ENCODE measurements at places on chromosomes 13 and 19.

- DNase-seq: no peak
Measured at GRCh38 chr13:89470901-89471300, 1799.7 kb downstream of the SLITRK5 start.

DNA sequence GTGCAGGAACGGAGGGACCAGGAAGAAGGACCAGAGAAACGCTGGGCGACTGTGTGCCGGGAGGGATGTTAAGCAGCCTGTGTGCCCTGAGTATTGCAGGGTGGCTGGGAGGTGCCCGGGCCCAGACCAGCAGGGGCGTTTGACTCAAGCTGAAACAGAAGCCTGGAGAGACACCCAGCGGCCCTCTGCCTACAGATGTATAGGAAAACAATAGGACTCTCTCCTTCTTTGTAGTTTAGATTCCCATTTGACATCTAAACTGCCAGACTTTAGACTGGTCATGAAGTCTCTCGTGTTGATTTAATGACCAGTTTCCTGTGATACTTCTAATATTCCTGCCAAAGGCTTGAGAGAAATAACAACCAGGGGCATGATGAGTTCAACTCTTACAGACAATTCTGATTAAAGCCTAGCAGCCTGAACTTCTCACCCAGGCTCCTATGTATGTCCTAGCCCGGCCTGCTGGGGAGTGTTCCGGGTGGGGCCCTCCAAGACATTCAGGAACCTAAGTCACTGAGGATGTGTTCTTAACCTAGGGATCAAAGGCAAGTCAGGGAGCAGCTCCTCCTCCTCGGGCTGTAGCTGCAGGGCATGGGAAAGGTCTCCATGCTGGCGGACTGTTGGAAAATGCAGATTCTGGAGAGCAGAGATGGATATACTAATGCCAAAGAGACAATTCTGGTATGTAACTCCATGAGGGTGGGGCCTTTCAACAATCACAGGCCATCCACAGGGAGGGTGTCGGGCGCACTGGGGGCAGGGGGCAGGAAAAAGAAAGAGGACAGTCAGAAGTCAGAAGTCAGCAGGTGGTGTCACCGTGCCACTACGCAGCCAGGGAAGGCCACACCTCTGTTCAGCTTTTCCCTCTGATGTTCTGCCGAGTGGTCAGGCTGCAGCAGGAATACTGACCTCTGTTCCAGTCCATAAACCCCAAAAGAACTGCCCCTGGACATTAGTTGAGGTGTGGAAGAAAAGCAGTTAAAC is 131.8 kb downstream of the STARD13 start:
- no peak for DNase-seq

DNA sequence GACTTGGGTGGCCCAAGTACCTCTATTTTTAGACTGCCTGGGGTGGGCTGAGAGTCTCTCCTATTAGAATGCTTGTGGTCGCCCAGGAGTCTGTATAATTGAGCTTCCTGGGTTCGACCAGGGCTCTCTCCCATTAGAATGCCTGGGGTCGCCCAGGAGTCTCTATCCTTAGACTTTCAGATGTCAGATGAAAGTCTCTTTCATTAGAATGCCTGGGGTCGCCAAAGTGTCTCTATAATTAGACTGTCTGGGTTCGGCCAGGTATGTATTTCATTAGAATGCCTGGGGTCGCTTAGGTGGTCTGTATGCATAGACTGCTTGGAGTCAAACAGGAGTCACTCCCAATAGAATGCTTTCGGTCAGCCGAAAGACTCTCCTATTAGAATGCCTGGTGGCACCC is 1471.7 kb downstream of the UQCRFS1 start:
- DNase-seq: no peak

GRCh38 chr13:74226791-74227475 is 92.7 kb upstream of the KLF12 start:
- no peak for DNase-seq

DNA sequence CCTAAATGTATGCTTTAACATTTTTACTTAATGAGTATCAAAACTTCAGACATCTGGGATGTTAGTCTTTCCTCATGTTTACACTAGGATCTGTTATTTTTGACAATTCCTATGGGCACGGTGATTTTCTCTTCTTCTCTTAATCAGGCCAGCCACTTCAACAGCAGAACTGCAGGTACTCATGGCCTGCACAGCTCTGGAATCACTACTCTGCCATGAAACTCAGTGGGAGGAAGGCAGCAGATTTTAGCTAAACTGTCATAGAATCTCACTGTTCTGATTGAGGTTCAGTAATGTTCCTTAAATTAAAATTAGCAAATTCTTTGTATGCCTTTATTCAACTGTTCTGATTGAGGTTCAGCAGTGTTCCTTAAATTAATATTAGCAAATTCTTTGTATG is 1083.0 kb downstream of the SLITRK5 start:
- DNase-seq: no peak

DNA sequence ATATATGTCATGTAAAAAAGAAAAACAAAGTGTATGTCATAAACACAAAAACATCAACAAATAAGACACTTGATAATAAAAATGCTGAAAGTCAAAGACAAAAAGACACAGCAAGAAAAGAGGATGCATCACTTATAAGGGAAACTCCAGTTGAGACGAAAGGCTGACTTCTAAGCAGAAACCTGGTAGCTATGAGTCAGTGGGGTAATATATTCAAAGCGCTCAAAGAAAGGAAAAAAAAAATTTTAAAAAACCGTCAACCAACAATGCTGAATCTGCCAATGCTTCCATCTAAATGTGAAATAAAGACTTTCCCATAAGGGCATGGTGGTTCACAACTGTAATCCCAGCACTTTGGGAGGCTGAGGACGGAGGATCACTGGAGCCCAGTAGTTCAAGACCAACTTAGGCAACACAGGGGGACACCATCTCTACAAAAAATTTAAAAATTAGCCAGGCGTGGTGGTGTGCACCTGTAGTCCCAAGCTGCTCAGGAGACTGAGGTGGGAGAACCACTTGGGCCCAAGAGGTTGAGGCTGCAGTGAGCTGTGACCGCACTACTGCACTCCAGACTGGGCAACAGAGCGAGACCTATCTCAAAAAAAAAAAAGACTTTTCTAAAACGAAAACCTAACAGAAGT is 24.0 kb downstream of the USP12 start:
- no peak for DNase-seq

DNA sequence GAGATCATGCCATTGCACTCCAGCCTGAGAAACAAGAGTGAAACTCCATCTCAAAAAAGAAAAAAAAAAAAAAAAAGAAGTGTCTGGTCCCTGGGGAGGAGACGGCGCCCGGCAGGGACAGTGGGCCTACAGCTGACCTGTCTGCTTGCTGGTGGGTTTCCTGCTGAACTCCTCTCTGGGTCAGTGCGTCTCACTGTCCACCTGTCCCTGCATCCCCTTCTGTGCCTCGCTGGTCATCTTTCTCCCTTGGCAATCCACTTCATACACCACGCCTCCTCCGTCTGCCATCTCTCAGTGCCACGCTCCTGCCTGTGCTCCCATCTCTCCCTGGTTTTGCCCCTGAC is 63.4 kb downstream of the ACSBG2 start:
- DNase-seq: no peak

DNA sequence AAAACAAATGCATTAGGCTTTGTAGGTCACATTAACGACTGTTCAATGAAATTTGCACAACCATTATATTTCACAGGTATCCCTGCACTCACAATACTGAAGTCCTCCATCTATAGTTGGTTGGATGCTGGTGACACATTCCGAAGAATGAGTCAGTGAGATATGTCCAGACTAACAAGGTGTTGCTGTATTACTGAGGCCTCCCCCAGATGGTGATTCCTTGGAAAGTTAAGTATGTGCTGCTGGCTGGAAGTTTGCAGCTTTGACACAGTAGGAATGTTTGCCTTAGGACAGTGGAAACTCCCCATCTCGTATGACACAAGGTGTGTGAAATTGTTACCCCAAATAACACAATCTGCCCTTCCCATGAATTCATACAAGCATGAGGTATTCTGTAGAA is 46.6 kb downstream of the FGF14 start:
- no peak for DNase-seq

DNA sequence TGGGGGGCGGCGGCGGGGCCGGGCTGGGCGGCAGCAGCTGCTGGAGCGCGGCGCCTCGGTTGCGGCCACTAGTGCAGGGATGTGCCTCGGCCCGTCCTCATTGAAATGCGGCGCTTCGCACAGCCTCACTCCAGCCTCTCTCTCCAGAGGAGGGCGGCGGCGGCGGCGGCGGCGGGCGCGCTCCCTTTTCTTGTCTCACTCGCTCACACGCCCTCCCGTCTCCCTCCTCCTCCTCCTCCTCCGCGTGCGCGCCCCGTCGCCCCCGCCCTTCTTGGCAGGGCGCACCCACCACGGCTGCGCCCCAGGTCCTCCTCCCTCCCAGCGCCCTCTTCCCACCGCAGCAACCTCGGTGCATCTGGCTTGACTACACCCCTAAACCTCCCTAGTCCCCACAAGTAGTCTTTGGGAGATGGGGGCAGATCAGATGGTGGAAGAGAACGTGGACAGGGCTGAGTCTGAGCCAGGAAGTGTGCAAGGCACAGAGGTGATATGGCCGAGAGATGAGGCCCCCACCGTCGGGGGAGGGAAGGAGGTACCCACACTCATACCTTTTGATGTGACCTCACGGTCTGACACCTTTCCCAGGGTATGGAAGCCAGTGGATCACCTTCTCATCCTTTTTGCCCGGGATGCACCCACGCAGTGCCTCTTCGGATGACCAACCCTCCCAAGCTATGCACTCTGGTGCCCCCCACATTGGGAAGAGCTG is at the start of gene DCLK1:
TSS of gene DCLK1 (minus strand) at position 161 of the 709 bp plus-strand sequence.
- no peak for DNase-seq

- no peak for DNase-seq
Measured at GRCh38 chr13:20843166-20843565, 59.4 kb downstream of the XPO4 start.

GRCh38 chr19:33300894-33301143 is 1.5 kb downstream of the CEBPA start:
- DNase-seq: no peak

GRCh38 chr13:35835989-35836388 is 295.2 kb downstream of the DCLK1 start:
- no peak for DNase-seq

DNA sequence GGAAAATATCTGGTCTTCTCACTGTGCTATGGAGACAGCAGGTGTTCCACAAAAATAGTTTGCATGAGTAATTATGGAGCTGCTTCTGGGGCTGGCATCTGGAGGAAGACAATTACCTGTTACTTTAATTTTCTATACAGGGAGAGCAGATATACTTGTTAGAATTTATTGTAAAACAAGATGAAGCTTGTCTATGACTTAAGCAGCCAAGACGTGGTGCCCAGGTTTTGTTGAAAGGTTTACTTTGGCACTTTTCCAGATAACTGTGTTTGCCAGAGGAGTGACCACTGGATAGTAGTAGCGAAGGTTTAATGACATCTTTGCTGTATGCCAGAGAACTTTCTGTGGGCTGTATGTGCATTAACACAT is 134.5 kb upstream of the KL start:
- DNase-seq: no peak

DNA sequence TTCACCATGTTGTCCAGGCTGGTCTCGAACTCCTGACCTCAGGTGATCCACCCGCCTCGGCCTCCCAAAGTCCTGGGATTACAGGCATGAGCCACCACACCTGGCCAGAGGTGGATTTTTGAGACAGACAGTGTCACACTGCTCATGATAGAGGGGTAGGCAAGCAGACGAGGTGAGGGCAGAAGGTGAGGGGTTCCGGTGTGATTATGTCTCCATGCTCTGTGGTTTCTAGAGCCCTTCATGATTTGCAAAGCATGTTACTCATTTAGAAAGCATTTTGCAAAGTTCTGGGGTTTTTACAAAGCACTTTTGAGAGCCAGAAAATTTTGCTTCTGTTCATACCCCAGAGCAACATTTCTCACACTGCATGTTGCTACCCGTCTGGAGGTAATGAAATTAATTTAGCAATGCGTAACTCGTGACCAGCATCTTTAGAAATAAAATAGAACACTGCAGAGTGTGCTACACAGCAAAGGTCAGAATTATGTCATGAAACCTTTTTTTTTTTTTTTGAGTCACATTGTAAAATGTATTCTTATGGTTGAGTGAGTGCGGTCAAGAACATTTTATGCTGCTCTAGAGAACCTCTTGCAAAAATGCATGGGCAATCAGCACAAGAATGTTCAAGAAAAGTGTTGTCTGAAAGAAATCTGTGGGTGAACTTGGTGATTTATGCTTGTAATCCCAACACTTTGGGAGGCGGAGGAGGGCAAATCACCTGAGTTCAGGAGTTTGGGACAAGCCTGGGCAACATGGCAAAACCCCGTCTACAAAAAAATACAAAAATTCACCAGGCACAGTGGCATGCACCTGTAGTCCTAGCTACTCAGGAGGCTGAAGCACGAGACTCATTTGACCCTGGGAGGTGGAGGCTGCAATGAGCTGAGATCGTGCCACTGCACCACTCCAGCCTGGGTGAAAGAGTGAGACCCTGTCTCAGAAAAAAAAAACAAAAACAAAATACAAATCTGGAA is 58.0 kb downstream of the MAP4K1 start:
- no peak for DNase-seq

DNA sequence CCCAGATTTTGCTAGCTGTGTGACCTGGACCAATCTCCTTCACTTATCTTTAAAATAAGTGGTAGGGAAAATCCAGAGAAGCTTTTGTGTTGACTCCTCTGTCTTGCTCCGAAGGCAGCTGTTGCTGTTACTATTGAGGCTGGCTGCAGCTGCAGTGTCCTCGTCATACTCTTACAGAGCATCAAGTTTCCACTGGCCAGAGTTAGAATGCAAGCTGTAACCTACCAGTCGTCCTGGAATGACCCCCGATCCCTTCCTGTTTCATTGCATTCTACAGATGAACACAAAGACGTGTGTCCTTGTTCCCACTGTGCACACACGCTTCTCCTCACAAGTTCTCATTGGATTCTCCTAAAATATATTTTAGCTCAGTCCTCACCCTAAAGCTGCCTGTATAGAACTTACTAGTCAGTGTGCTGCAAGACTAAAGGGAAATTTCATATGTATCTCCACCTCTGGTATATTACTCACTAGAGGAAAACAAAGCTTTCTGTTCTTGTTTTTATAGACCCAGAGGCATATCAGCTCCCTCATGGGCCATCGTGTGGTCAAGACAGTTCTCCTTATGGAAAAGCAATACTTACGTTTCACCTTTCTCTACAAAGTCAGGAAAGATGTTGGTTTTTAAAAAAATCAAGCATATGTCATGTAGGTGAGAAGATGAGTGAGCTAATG is 589.8 kb downstream of the LMO7 start:
- no peak for DNase-seq

GRCh38 chr19:54208784-54209057 is 8.1 kb downstream of the RPS9 start:
- DNase-seq: no peak
